GM12865 (cell line): ENCODE measurements at places on chromosomes 7 and 10.

GRCh38 chr7:18177129-18177814, 149.6 kb upstream of the PRPS1L1 start:
- DNase-seq, result no peak

GRCh38 chr7:45968312-45968711, 47.2 kb upstream of the IGFBP3 start:
- no peak for DNase-seq

DNA sequence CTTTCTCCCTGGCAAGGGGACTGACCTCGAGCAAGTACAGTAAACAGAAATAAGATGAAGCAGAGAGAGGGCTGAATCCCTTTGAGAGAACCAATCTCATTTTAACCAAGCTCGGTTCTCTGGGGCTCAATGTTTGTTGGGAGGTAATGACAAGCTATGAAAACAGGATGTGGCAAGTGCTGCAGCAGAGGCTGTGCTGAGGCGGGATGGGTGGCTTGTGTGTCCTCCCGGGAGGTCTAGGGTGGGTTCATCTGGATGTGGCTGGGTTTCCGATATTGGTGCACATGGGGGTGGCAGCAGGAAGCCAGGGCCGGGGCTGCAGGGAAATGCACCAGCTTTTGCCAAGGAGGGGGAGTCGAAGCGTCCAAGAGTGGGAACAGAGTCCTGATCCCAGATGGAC, 84.5 kb downstream of the AOAH start:
- no peak for DNase-seq

DNA sequence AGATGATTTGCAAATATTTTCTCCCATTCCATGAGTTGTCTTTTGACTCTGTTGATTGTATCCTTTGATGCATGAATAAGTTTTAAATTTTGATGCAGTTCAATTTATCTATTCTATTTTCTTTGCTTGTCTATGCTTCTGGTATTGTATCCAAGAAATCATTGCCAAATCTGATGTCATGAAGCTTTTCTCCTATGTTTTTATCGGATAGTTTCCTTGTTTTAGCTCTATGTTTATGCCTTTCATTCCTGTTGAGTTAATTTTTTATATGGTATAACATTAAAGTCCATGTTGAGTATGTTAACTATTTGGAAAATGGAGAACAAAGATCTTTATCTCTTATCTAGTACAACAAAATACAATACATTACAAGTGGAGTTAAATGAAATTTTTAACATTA, 27.6 kb upstream of the VPS41 start:
- no peak for DNase-seq

- no peak for DNase-seq
These were observed 144.6 kb upstream of the COL1A2 start for GRCh38 chr7:94250124-94250523.

- no peak for DNase-seq
These were observed 266.3 kb downstream of the AHR start for GRCh38 chr7:17564678-17565212.

- no peak for DNase-seq
These were observed 28.3 kb upstream of the LMTK2 start for GRCh38 chr7:98078197-98078870.

- no peak for DNase-seq
These were observed 425.4 kb downstream of the EXOC4 start for GRCh38 chr7:133678137-133678814.

DNA sequence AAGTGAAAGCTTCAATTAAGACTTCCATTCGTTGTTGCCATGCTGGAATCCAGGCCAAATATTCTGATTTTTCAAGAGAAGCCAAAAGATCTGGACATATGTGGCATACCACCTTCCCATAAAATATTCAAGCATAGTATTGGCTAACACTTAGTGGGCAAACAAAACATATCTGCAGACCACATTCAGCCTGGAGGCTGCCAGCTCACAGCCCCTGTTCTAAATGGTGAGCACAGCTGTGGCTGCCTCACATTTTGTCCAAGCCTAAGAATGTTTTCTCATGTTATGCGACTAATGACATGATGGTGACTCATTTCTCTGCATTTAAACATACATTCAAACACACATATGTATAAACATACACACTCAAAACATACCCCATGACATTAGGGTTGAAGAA, 10.6 kb upstream of the CALU start:
- DNase-seq, result no peak

- no peak for DNase-seq
These were observed 42.4 kb downstream of the PRPF18 start for GRCh38 chr10:13629116-13629515.

DNA sequence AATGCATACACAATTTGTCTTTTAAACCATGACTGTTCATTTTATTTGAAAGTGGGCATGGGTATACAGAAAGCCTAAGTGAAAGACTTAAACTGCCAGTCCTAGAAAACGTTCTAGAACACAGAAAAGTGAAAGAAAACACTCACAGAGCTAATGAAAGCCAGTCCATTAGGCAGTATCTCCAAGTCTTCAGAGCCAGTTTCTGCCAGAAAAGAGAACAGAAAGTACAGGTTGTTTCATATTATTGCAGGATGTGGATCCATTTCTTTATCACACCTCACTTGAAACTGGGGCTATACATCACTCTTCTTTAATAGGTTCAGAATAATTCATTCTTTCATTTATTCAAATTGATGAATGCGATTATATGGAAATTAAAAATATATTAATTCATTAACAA, 7.7 kb downstream of the PON1 start:
- peak; percentile 35 for DNase-seq

DNA sequence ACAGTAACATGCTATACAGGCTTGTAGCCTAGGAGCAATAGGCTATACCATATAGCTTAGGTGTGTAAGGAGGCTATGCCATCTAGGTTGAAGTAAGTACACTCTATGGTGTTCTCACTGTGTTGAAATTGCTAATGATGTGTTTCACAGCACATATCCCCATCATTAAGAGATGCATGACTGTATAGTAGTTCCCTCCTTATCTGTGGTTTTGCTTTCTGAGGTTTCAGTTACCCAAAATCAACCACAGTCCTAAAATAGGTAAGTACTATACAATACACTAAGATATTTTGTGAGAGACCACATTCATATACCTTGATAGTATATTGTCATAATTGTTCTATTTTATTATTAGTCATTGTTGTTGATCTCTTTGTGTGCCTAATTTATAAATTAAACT, 12.7 kb downstream of the FZD1 start:
- peak; percentile 51 for DNase-seq

- DNase-seq, result no peak
These were observed 37.8 kb upstream of the UBE2H start for GRCh38 chr7:129990403-129991192.

DNA sequence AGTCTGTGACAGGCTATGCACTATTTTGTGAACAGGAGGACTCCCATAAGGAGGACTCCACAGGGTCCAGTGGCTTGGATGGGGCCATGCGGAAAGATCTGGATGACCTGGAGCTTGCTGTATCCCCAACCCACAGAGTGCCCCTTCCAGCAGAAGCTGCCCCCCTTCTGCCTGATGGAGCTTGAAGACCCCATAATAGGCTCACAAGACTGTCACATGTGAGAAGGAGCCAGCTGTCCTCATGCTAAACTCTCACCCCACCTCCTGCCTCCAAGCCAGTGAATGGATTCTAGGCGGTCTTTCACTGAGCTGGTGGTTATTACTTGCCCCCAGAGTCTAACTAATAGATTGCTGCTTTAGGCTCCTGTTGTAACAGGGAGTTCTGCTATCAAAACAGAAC, 79.1 kb downstream of the XRCC2 start:
- DNase-seq, result no peak

DNA sequence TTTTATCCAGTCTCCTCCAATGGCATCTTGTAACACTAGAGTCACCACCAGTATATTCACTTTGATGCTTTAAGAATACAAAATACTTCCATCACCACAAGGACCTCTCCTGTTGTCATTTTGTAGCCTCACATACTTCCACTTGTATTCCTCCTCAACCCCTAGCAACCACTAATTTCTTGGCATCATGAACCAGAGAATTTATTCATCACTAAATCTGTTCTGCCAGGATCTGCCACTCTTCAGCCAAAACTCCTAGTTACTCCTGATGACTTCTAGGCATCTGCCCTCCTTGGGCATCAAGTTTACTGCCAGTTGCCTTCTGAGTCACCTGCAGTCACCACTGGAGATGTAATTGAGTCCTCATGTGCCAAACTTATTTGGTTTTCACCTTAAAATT, 906.8 kb downstream of the CNTNAP2 start:
- no peak for DNase-seq

GRCh38 chr7:100126239-100126930, 382 bp upstream of the MBLAC1 start:
- DNase-seq, result no peak

GRCh38 chr10:91616137-91616536, 16.7 kb downstream of the PPP1R3C start:
- no peak for DNase-seq

DNA sequence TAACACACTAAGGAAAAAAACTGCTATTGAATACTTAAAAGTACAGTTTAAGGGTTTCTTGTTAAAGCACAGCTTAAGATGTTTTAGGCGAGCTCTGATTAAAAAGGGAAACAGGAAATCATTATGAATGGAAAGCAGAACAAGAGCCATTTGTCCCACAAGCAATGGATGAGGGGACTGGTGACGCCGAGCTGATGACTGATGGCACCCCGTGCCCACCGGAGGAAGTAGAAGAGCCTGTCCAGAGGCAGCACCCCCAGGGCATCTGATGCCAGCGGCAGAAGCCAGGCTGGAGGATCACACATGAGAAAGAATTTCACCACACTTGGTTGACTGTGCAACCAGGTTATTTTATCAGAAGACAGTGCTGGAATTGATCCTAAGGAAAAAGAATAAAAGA, 15.0 kb upstream of the INSIG1 start:
- no peak for DNase-seq

DNA sequence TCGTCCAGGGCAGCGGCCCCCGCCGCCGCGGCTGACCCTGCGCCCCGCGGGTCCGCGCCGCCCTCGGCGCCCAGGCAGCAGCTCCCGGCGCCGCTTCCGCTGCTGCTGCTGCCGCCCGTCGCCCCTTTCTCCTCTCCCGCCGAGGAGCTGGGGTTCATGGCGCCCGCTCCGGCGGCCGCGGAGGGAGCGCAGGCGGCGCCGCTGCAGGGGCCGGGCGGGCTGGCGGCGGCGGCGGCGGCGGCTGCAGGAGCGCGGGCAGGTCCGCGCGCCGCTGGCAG, 286 bp downstream of the DGKI start:
- no peak for DNase-seq

GRCh38 chr7:16421333-16422102, at the start of gene CRPPA:
Gene CRPPA, minus strand, starts transcription at chr7:16421538. Its CDS starts 216 bp downstream, at chr7:16421322.
- DNase-seq, result no peak

GRCh38 chr10:102785818-102786217, 42.1 kb downstream of the WBP1L start:
- no peak for DNase-seq

DNA sequence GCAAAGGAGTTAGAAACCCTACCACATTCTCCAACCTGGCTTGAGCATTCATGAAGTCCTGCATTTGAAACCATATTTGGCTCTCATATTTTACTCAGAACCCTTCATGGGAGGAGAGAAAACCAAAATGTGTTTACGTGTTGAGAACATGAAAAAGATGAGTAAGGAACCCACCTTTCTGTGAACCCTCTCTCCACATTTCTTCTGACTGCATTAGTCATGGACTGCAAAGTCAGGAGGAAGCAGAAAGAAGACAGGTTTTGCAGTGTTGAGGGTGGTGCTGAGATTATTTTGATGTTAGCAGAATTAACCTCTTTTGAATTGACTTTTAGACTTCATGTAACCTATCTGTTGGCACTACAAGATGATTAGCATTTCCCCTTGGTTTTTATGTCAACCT, 4.9 kb downstream of the IFIT1B start:
- no peak for DNase-seq

DNA sequence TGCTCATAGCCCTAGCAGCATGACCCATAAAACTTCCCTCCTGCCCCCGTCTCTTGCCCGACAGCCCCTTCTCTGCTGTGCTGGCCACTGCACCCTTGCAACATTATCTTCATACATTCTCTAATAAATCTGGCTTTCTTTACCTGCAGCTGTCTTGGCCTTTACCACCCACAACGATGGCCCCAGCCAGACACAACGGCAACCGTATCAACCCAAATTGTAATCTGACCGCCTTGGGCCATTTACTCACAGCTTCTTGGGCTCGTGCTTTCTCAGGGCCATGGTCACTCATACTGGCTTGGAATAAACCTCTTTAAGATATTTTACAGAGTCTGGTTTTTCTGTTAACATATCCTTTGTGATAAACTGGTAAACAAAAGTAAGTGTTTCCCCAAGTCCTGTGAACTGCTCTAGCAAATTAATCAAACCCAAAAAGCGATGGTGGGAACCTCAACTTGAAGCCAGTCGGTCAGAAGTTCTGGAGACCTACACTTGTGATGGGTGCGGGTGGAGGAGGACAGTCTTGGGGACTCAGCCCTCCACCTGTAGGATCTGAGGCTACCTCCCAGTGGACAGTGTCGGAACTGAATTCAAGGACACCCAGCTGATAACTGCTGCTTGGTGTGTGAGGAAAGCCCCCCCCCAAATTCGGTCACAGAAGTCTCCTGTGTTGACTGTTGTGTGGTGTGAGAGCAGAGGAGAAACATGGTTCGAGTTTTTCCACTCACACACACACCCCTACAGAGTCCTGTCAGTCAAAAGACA, 87.6 kb upstream of the ATP6V0A4 start:
- peak; percentile 12 for DNase-seq

DNA sequence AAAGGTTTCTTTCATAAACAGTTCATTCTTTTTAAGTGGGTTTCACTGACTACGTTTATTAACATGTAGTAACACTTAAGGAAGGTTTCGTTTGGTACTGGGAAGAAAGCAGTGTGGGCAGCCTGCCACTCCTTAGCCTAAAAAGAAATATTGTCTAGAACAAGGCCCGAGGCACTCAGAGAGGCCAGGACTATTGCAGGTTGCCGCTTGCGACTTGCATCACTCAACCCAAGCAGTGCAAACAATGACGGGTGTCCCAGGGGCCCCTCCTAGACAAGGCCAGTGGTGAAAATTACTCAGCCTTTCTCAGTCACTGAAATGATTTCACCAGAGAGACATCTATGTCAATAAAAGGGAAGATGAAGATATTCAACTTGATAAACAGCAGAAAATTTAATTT, 243.9 kb downstream of the SNX13 start:
- DNase-seq, result no peak

DNA sequence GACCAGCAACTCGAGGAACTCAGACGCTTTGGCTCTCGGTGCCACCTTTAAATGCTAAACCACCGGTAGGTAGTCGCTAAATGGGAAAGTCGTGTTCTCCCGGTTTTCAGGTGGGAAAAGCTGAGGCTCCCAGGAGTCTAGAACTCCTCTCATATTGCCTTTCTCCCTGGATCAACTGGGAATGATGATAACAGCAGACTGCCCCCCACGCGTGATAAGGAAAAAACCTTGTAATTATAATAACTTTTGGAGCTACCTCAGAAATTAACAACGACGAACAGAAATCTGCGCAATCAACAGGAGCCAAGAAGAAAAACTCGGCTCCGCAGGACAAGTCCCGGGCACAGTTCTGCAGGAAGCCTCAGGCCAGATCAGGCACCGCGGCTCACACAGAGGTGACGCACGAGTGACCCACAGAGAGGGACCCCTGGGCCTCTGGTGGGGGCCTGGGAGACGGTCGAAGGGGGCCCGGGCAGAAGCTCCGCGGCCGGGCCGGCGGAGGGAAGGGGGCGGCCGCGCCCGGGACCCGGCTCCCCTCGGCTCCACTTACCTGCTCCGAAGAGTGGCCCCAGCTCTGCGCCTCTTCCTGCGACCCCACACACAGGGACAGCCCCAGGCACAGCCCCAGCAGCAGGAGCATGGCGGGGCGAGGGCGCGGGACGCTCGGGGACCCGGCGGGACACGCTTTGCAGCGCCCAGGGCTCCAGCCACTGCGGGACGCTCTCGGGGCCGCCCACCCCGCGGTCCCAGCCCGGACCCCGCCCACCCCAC, at the start of gene ITIH5:
Gene ITIH5 (minus strand): TSS at position 714 of the 771 bp plus-strand sequence. CDS start 74 bp downstream, at position 640.
- DNase-seq, result no peak
